ENCODE measurements at places on chromosomes 1 and 21.
A peak's percentile ranks its signal among the peaks of the same experiment; 100 is the strongest.

DNA sequence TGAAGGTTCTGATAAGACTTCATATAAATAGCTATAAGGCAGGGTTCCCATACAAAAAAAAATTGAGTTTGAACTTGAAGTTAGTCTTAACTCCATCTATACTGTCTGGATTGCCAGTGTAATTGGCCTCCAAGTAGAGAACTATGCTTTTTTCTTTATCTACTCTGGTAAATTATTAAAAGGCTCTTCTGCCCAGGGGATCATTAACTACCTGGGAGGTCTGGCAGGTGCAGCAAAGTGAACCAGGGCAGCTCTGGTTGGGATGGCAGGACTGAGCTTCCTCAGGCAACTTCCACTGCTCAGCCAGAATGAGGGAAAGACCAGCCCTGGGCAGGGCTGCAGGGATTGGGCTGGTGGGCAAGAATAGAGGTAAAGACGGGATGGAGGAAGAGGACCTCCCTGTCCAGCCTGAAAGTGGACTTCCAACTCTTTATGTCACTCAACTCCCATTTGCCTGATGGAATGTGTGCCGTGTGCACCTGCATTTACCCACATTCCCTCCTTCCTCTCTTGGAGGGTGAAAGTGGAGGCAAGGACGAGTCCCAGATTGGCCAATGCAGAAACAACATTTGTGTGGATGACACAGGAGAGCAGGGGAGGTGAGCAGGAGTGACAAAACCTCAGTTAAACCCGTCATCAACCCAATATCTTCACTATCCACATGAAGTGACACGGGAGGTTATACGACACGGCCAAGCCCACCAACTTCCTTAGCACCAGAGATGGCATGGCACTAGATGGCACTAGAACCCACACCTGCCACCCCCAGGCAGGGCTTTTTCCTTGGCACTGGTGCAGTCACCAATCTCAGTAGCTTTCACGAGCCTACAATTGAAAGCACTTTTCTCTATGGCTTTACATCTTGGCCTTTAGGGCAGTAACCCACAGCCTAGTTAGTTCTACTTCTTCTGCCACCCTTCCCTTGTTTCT is 25.2 kb downstream of the CCN1 start:
- DNase-seq: no peak

DNA sequence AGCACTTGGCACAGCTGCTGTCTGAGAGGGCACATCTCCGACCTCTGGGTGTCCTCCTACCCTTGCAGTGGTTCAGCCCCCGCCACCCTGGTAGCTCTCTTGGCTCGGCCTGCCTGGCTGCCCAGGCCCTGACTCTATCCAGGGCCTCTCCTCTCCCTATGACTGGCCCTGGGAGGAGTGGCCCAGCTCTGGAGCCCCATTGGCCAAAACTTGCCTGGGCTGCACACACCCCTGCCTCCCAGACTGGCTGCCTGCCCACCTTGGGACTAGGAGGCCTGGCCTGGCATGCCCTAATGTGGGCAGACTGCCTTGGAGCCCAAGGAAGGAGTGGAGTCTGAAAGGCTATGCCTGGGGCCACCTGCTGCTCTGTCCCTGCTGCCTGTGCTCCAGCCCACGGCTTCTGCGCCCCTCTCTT is 33.6 kb downstream of the ACOT11 start:
- no peak for DNase-seq

DNA sequence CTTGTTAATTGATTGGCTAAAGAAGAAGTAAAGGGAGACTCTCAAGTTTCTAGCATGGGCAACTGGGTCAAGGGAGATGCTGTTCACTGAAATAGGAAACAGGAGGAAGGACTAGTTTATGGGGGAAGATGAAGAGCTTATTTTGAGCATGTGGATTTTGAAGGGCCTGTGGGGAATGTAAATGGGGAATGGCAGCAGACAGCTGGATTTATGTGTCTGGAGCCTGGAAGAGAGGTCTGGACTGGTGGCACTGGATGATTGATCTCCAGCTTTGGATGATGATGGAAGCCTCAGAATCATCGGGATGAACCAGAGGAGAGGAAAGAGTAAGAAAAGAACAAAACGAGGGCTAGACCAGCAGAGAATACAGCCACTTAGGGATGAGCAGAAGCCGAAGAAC is 54.9 kb upstream of the ENAH start:
- no peak for DNase-seq

- DNase-seq: peak; percentile 14
These were observed 48.1 kb downstream of the ELAPOR1 start for GRCh38 chr1:109161858-109162606.

GRCh38 chr1:26827106-26827604 is 667 bp downstream of the ZDHHC18 start:
- no peak for DNase-seq
